ENCODE measurements at places on chromosomes 1 and 21. TPM values are rescaled to one million over a fixed set of nuclear protein-coding genes. Genes with fewer than 3 reads are reported as not detected.
A peak's percentile ranks its signal among the peaks of the same experiment; 100 is the strongest.

DNA sequence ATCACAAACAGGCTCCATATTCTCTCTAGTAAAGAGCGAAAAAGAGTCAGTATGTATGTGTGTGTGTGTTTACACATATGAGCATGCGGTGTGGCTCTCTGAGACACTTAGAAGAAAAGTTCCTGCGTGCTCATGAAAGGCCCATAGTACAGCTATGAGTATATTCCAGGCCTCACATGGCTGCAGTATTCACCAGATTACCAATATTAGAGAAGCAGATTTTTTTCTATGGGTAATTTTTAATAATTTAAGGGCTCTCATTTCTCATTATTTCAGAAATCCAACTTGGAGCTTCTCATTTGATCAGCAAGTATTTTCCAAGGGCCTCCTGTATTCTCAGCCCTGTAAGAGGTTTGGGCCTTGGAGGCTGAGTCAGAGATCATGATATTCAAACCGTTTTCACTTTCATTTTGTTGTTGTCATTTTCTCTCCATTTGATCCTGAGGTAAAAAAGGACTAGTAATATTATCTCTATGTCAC lies 232.9 kb upstream of the SGIP1 start:
- no peak for DNase-seq
- no peaks in the 10 kb centered on the region for H3K36me3 ChIP-seq
- peak overlapping the region; percentile 25 for H3K27ac ChIP-seq

MEGF6 gene
- polyA plus RNA-seq, result 0.10 TPM

BSDC1 gene
- 60.5 TPM for polyA plus RNA-seq

GRCh38 chr1:247639381-247639981 lies 34.1 kb downstream of the OR2G3 start:
- H3K36me3 ChIP-seq, result no peaks in the 10 kb centered on the region
- H3K27ac ChIP-seq, result no peak overlapping the region
- no peaks in the 10 kb centered on the region for H3K27me3 ChIP-seq
- H3K4me1 ChIP-seq, result no peaks in the 10 kb centered on the region

MYBPH gene
- not detected for polyA plus RNA-seq

Data from ovary (tissue), 10 donors.